Cerebellar nuclear complex (tissue), 1 donor: ENCODE measurements at places on chromosomes 12 and 14.

- DNase-seq = no peak
Measured at GRCh38 chr14:55152052-55152753, 23.2 kb downstream of the LGALS3 start.

GRCh38 chr14:74510959-74511409 lies 17.4 kb downstream of the ISCA2 start:
- no peak for DNase-seq

- DNase-seq = no peak
Measured at GRCh38 chr12:89597770-89598169, 71.9 kb upstream of the POC1B start.

DNA sequence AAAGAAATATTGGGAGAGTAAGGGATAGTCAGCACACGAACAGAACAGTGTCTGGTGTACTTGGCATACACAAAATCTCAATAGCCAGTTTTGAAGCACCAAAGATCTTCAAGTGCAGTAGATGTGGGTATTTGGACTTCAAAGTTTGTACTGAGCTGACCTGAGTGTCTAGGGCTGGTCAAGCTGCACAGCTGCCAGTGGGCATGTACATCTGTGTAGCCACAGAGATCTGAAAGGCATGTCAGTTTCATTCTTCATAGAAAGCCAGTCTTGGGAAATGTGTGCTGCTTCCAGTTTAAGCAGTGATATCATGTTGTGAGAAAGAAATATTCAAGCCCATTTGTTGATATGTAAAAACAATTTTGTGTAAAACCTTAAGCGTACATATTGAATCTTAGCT lies 279.0 kb upstream of the SYT10 start:
- no peak for DNase-seq

GRCh38 chr14:25049568-25050268 lies at the start of gene STXBP6:
TSS of gene STXBP6 (minus strand) at chr14:25050147. CDS start at chr14:24974818, 75,329 bp downstream.
- DNase-seq = no peak

GRCh38 chr14:69932391-69932790 lies 53.2 kb downstream of the SMOC1 start:
- no peak for DNase-seq

DNA sequence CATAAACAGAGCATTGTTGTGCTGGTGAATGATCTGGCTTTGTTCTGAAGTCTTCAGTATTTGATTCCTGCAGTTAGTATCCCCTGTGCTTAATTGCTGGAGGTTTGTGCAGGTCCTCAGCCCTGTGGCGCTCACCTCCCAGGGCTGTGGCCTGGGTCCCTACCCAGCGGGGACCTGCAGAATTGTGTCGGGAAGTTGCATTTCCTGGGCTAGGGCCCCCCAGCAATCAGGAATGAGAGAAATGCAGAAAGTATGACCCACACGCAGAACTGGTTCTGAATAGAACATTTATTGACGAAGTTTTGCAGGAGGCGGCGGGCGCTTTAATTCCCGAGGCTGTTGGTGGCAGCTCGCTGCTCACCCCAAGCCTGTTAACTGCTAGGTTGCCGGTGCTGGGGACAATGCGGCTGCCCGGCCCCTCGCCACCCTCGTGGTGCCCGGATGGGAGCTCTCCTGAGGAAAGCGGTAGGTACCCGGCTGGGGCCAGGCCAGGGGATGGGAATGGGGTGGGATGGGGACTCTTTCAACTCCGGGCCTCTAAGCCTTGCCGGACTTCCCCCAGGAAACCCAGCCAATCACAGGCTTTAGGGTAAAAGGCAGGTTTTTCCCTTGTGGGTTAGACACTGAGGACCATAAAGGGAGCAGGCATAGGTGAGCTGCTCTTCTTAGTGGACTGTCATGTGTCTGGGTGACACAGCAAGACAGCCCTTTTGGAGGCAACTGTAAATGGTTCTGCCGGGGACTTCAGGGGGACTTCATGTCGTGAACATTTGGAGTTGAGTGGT lies 11.6 kb downstream of the PLEKHG3 start:
- DNase-seq = no peak

DNA sequence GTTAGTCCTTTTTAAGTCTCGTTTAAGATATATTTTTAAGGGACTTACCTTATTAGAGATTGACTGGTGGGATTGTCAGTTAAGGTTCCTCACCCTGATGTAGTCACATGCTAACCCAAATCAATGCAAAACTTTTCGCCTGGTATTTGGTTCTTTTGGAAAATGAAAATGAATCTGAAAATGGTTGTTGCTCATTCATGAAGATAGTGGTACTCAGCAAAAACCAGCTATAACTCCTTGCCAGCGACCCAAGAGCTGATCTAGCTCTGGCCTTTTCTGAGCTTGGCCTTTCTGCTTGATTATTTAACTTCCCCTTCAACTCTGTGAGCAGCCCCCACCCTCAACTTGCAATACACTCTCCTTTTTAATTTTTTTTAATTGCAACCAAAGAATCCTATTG lies 85.0 kb upstream of the GTF2A1 start:
- no peak for DNase-seq

GRCh38 chr12:27644158-27644845 lies 51.9 kb upstream of the REP15 start:
- no peak for DNase-seq

DNA sequence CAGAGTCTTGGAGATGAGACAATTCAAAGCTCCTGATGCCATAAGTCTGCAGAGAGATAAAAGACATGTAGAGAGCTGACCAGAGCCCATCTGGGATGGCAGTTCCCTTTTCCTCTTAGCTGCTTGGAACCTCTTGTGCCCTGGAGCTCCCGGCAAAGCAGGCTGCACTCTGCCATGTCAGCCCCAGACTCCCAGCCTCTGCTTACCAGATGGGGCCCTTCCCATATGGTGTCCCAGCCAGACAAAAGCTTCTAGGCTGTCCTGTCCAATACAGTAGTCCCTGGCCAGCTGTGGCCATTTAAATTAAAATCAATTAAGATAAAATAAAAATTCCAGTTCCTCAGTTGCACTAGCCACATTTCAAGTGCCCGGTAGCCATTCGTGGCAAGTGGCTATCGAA lies 303.9 kb downstream of the TTC6 start:
- DNase-seq = no peak

GRCh38 chr12:59055204-59055860 lies 135.0 kb upstream of the LRIG3 start:
- no peak for DNase-seq

GRCh38 chr14:104972301-104973134 lies 5.7 kb downstream of the AHNAK2 start:
- DNase-seq = no peak

DNA sequence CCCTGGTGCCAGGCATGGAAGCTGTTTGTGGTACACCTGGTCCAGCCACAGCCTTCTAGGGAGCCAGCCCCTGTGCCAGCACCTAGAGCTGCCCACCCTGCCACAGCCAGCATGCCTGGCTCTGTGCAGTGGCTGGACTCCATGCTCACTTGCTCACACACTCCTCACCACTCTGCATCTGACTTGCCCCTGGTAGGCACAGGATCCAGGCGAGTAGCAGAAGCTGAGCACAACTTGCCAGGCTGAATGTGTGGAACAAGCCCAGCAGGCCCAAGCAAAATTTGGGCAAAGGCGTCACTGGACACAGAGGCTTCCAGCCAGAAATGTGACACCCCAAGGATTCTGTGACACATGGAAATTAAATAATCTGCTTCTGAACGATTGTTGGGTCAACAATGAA lies 106.7 kb downstream of the MYF5 start:
- DNase-seq = no peak

GRCh38 chr14:80930095-80930494 lies 11.4 kb downstream of the CEP128 start:
- no peak for DNase-seq

GRCh38 chr12:19273482-19274330 lies 144.2 kb downstream of the PLEKHA5 start:
- no peak for DNase-seq

- no peak for DNase-seq
Measured at GRCh38 chr14:102333795-102334705, 14.5 kb downstream of the ZNF839 start.

- no peak for DNase-seq
Measured at GRCh38 chr12:63843254-63843720, 1.2 kb upstream of the SRGAP1 start.

- no peak for DNase-seq
Measured at GRCh38 chr14:30681752-30682355, 59.7 kb downstream of the SCFD1 start.

GRCh38 chr12:130161261-130162243 lies 712 bp upstream of the FZD10 start:
- DNase-seq = no peak

- DNase-seq = no peak
Measured at GRCh38 chr12:1803736-1804135, 16.6 kb upstream of the LRTM2 start.

DNA sequence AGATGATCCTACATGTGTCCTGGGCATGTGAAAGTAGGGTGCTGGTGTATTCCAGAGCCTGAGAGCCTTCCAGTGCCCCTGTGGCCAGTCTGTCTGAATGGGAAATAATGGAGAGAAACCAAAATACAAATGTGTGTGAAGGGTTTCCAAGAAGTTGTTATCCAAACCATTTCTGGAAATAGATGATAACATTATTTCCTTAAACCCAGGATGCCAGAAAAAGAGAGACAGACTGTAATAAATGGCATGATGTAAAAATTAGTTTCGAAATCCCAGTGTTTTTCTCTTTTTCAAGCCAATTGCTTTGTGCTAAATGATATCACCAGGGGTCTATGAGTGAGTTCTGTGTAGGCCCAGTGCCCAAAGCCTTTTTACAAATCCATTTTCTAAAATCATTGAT lies 175.3 kb downstream of the PHLDA1 start:
- DNase-seq = no peak

DNA sequence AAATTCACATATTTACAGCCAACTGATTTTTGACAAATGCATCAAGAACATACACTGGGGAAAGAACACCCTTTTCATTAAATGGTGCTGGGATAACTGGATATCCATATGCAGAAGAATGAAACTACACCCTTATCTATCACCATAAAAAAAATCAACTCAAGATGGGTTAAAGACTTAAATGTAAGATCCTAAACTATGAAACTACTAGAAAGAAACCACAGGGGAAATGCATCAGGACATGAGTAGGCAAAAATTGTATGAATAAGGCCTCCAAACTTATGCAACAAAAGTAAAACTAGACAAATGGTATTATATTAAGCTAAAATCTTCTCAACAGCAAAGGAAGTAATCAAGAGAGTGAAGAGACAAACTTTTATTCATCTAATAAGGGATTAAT lies 242.6 kb downstream of the CPNE8 start:
- DNase-seq = no peak

- no peak for DNase-seq
Measured at GRCh38 chr12:121218588-121219352, 8.8 kb downstream of the P2RX4 start.

DNA sequence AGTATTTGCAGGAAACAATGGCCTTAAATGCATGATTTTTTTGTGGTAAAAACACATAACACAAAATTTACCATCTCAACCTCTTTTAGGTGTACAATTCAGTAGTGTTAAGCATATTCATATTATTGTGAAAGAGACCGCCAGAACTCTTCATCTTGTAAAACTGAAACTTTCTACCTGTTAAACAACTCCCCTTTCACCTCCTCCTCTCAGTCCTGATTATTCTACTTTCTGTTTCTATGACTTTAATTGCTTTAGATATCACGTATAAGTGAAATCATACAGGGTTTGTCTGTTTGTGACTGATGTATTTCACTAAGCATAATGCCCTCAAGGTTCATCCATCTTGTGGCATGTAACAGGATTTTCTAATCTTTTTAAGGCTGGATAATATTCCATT lies 353.4 kb downstream of the ADAMTS20 start:
- DNase-seq = no peak

- DNase-seq = no peak
Measured at GRCh38 chr12:94762259-94762942, 112.0 kb upstream of the TMCC3 start.

- DNase-seq = no peak
Measured at GRCh38 chr12:92051441-92051840, 94.2 kb downstream of the BTG1 start.
